ENCODE measurements at places on chromosomes 6 and 20.
A peak's percentile ranks its signal among the peaks of the same experiment; 100 is the strongest.

GRCh38 chr6:88105741-88106340 lies 58.2 kb downstream of the SPACA1 start:
- DNase-seq, result no peak

- DNase-seq, result peak; percentile 4
Observed at GRCh38 chr6:146358431-146359046, 185.1 kb upstream of the RAB32 start.

GRCh38 chr6:99349171-99350141 lies at the start of gene FAXC:
Gene FAXC (minus strand): TSS chr6:99349674. CDS start chr6:99349372, 302 bp downstream.
- DNase-seq, result no peak

DNA sequence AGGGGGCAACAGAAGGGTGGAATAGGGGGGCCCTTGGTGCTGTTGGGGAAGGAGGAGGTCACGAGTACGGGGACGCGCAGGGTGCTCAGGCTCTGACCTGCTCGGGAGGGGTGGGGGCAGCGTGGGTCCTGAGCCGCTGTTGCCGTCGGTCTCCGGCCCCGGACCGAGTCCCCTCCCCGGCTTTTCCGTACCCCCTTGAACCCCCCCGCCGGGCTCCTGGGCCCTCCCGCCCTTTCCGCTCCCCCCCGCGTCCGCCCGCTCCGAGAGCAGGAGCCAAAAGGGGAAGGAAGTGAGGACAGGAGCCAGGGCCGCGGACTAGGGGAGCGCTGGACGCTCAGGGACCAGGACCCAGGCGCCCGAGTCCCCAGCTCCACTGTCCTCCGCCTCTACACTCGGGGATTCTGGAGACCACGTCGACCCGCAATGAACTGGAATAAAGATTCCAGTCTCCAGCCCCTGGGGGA lies at the start of gene RGL2:
RGL2 (minus strand) TSS at position 170 of the 464 bp plus-strand sequence. CDS start 332 bp downstream, outside the sequence.
- DNase-seq, result peak; percentile 81

- DNase-seq, result no peak
Observed at GRCh38 chr6:5084360-5084780, 771 bp upstream of the PPP1R3G start.

GRCh38 chr20:33781133-33781532 lies 30.0 kb upstream of the CHMP4B start:
- no peak for DNase-seq

DNA sequence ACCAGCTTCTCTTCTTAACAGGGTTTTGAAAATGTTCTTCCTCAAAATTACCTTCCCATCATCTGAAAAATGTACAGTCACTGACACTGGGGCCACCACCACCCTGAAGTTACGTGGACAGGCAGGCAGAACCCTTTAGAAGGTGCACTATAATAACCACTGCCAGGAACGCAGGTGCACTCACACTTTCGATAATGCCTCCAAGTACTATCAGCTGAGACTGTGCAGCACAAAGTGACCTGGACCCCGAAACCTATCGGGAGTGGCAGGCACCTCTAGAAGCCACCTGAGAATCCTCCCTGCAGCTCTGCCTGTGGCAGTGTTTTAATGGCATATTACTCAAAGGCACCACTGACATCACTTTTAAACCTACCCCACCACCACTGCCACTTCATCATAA lies 66.4 kb downstream of the TRERF1 start:
- no peak for DNase-seq

- DNase-seq, result peak; percentile 70
Observed at GRCh38 chr6:298233-299103, 6.2 kb downstream of the DUSP22 start.

GRCh38 chr6:14704383-14705271 lies 541.2 kb upstream of the JARID2 start:
- DNase-seq, result no peak

Data from hematopoietic multipotent progenitor cell treated with erythropoietin and hydrocortisone succinate and interleukin-3 and kit ligand, for 6 days (in vitro differentiated cells).